Central memory CD8-positive, alpha-beta T cell (primary cell): ENCODE measurements at places on chromosomes 4 and X.

- peaks cover 1% of the 10 kb centered on the region for H3K36me3 ChIP-seq
- no peaks in the 10 kb centered on the region for H3K27me3 ChIP-seq
- no peak overlapping the region for H3K4me3 ChIP-seq
- no peaks in the 10 kb centered on the region for H3K4me1 ChIP-seq
- DNase-seq = no peak
Measured at GRCh38 chr4:186570193-186570996, 15.0 kb upstream of the MTNR1A start.

DNA sequence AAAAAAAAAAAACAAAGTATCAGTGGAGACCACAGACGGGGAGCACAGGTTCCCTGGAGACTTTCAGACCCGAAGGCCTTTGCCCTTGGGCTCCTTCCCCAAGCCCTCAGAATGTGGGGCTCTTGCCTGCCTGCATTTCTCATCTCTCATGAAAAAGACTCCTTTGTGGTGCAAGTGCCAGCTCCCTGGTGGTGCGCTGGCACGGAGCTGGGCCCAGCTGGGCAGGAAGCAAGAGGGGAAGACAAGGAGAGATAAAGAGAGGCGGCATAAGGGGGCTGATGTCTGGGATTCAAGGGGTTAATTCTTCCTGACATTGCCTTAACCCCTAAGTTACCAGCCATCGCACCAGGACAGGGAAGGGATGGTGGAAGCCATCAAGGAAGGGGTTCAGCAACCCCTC, 21.8 kb downstream of the NLGN3 start:
- H3K27ac ChIP-seq = no peak overlapping the region
- no peak overlapping the region for H3K4me3 ChIP-seq
- H3K4me1 ChIP-seq = peaks cover 19% of the 10 kb centered on the region
- no peak for DNase-seq
- H3K36me3 ChIP-seq = peaks cover 3% of the 10 kb centered on the region
- H3K27me3 ChIP-seq = no peaks in the 10 kb centered on the region

GRCh38 chrX:131394384-131394783, 105.3 kb upstream of the IGSF1 start:
- H3K4me1 ChIP-seq = no peaks in the 10 kb centered on the region
- no peaks in the 10 kb centered on the region for H3K27me3 ChIP-seq
- no peak overlapping the region for H3K4me3 ChIP-seq
- H3K27ac ChIP-seq = no peak overlapping the region
- no peaks in the 10 kb centered on the region for H3K36me3 ChIP-seq
- no peak for DNase-seq

- no peaks in the 10 kb centered on the region for H3K36me3 ChIP-seq
- H3K4me3 ChIP-seq = no peak overlapping the region
- H3K27ac ChIP-seq = no peak overlapping the region
- H3K27me3 ChIP-seq = no peaks in the 10 kb centered on the region
Measured at GRCh38 chr4:40612831-40613230, 16.8 kb downstream of the RBM47 start.

DNA sequence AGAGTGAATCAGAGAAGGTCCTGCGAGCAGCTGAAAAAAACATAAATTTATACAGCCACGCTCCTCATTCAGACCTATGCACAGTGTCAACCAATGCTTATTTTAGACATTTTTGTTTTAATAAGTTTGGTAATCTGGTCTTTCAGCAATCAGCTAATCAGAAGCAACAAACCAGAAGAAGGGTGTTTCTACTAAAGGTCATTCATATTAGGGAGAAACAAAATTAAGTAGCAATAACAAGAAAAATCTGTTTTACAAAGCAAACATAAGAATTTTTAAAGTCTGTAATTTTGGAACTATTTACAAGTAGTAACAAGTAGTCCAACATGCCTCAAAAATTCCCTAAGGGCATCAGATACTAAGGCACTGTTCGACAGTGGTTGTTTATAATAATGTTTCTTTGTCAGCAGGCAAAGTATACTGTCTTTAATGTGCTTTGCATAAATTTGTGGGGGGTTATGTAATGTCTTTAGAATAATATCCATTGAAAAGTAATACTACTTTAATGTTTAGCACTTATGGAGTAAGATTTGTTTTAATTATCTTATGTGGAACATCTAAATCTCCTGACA, 82.8 kb downstream of the PHOX2B start:
- H3K4me1 ChIP-seq = no peaks in the 10 kb centered on the region
- no peak overlapping the region for H3K4me3 ChIP-seq
- no peak overlapping the region for H3K27ac ChIP-seq
- peaks cover 19% of the 10 kb centered on the region for H3K27me3 ChIP-seq
- DNase-seq = no peak
- H3K36me3 ChIP-seq = no peaks in the 10 kb centered on the region

GRCh38 chr4:68123525-68123924, 6.1 kb downstream of the TMPRSS11F start:
- no peak overlapping the region for H3K27ac ChIP-seq
- no peaks in the 10 kb centered on the region for H3K27me3 ChIP-seq
- H3K4me1 ChIP-seq = no peaks in the 10 kb centered on the region
- no peak overlapping the region for H3K4me3 ChIP-seq
- no peaks in the 10 kb centered on the region for H3K36me3 ChIP-seq
- DNase-seq = no peak
